ENCODE measurements at places on chromosomes 2 and 18.

GRCh38 chr2:198657512-198658121 lies 800.1 kb downstream of the SATB2 start:
- DNase-seq = no peak

- DNase-seq = no peak
Observed at GRCh38 chr2:231931481-231931915, 5.3 kb upstream of the NPPC start.

GRCh38 chr18:61838521-61838920 lies 54.3 kb downstream of the RNF152 start:
- DNase-seq = no peak

DNA sequence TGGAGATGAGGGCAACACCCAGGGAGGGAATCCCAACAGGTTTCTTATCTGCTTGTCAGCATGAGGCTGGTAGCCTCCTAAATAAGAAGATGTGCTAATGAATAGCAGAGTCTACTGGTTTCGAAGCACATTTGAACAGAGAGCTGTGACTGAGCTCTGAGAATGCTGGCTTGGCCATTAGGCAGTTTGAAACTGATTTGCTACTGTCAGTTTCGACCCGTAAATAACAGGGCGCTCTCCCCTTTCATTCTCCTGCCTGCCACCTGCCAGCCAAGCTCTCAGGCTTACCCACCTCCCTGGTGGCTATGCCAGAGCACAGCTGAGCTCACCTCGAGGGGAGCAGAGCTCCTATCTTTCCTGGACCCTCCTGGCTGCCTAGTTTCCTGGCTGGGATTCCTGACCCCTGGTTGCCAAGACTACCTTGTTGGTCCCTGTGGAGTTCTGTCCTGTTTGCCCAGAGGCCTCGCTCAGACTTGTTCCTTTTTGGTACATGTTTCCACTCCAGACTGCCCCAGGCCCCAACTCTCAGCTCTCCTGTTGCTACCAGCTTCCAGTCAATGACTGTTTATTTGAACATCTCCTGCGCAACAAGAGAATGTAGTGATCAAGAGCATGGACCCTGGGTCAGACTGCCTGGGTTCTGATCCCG lies 102.3 kb upstream of the ALPP start:
- DNase-seq = no peak

Data from hippocampal formation (tissue), 2 donors.